ENCODE measurements at places on chromosomes 16 and 17.

GRCh38 chr16:84717484-84717883, 17.7 kb downstream of the USP10 start:
- no peak for DNase-seq

DNA sequence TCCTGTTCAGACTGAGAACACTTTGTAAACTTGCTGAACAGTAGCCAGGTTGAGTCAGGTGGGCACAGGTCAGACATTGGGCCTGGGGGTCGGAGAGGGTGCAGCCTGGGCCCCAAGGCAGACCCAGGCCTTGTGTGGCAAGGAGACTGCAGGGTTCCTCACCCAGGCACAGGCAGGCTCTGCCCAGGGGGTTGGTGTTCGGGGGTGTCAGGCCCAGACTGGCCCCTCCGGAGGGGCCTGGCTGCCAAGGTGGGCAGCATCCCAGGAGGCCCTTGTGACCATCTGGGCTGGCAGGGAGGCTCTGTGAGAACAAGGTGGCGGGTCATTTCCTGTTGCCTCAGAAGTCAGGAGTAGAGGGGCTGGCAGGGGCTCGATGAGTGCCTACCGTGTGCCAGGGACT, 585 bp upstream of the MYO15A start:
- DNase-seq: no peak

DNA sequence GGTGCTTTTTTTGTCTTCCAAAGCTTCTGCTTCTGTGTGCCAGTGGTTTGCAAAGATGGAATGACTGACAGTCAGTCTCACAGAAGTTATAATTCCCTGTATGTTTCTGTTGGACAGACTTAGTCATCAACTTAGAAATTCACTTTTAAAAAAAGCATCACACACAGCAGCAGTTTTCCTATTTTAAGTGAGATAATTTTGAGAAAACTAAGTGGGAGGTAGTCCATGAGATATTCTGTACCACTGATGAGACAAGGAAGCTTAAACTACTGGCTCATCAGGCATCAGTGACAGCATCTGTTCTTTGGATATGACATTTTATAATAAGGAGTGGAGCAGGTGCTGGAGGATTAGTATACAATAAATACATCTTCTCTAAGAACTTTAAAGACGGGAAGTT, 20.0 kb downstream of the CNP start:
- no peak for DNase-seq

DNA sequence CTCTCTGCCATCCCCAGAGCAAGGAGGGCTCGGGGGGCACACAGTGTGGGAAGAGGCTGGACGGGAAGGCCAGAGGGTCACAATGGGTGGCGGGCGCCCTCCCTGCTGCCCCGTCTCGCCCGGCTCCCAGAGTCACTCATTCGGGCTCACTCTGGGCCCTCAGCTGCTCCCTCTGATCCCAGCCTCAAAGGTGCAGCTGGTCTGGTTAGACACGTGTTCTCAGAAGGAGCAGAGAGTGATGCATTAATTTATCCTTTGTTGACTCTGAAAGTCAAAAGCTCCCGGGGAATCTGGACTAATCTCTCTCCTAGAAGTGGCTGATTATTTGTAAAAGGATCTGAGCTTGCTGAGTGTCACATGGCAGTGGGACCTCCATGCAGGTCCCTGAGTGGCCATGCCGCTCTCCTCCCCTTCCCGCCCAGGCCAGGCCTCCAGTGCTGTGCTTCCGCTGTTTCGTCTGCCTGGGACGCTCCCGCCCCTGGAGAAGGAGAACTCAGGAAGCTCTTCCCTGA, 87.5 kb downstream of the SEC14L1 start:
- DNase-seq: no peak

DNA sequence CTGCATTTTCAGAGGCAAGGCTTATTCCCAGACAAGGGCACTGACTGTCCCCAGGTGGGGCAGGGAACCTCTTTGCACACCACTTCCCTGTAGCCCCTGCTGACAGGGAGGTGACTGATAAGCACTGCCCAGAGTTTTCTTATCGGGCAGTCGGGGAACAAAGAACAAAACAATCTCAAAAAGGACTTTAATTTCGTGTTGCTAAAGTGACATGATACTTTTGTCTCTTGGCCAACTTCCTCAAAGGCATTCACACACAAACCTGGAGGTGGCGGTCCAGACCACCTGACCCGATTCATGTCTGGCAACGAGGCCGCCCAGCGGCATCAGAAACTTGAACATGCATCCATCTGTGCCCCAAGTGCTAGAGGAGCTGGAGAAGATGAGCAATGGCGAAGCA, 28.9 kb downstream of the ZDHHC7 start:
- no peak for DNase-seq

- no peak for DNase-seq
These were observed 17.2 kb downstream of the ORC6 start for GRCh38 chr16:46706642-46707041.

GRCh38 chr17:81910840-81911276, 341 bp downstream of the PCYT2 start:
- peak; percentile 9 for DNase-seq

- DNase-seq: no peak
These were observed 110.2 kb upstream of the CACNG5 start for GRCh38 chr17:66724581-66725341.
